ENCODE measurements at places on chromosomes 1 and 21. TPM values are rescaled to one million over a fixed set of nuclear protein-coding genes. Genes with fewer than 3 reads are reported as not detected.

S100A1 gene
- total RNA-seq = 3.7 TPM

TACSTD2 gene
- not detected for total RNA-seq

S100A7A gene
- not detected for total RNA-seq

KRTAP12-2 gene
- total RNA-seq = not detected

ADSS2 gene
- total RNA-seq = 37.0 TPM

FAM72D gene
- not detected for total RNA-seq

SLAMF1 gene
- 3.2 TPM for total RNA-seq

CHIA gene
- not detected for total RNA-seq

ZNF670 gene
- total RNA-seq = 4.6 TPM

GPA33 gene
- total RNA-seq = 513 TPM

NPPA gene
- total RNA-seq = not detected

ERG gene
- total RNA-seq = 4.1 TPM

C1orf185 gene
- total RNA-seq = not detected

PTAFR gene
- 3.2 TPM for total RNA-seq

SPRR4 gene
- total RNA-seq = not detected

PRMT2 gene
- 89.7 TPM for total RNA-seq

NTRK1 gene
- total RNA-seq = 0.64 TPM

LCA5L gene
- total RNA-seq = not detected

CRNN gene
- not detected for total RNA-seq

YRDC gene
- 17.2 TPM for total RNA-seq

DNASE2B gene
- total RNA-seq = 1.9 TPM

POFUT2 gene
- total RNA-seq = 36.4 TPM

TMPRSS2 gene
- total RNA-seq = 454 TPM

SYF2 gene
- 57.5 TPM for total RNA-seq

REG4 gene
- 0.48 TPM for total RNA-seq

SOX13 gene
- 33.0 TPM for total RNA-seq

RGS13 gene
- total RNA-seq = 1.3 TPM

FCAMR gene
- total RNA-seq = 0.64 TPM

SYPL2 gene
- total RNA-seq = 0.48 TPM

TMEM82 gene
- 30.3 TPM for total RNA-seq
